ENCODE measurements at places on chromosomes 5 and 9.

- no peak for DNase-seq
Measured at GRCh38 chr9:76817489-76817888, 53.3 kb downstream of the PCA3 start.

DNA sequence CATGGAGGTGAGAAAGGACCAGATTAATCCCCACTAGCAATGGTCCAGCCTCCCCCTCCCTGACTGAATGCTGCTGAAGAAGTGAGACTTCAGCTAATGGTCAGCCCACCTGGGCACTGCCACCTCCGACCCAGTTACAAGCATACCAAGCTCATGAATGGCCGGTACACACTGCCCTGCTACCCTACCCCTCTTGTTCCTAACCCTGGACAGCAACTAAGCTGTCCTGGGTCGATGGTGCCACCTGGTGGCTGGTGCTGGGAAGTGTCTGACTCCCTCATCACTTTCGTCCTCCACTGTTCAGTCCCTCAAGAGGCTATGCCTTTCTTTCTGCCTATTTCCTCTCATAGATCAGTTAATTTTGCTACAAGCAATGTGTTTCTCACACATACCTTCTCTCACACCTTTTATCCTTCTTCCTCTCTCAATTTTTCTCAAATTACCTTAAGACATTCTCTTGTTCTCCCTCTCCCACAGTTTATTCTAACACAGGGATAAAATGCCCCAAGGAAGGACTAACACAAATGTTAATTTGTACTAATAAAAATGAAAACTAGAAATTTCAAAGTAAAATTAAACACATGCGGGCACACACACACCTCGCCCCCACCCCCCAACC, 42.4 kb downstream of the PAX5 start:
- peak; percentile 49 for DNase-seq

DNA sequence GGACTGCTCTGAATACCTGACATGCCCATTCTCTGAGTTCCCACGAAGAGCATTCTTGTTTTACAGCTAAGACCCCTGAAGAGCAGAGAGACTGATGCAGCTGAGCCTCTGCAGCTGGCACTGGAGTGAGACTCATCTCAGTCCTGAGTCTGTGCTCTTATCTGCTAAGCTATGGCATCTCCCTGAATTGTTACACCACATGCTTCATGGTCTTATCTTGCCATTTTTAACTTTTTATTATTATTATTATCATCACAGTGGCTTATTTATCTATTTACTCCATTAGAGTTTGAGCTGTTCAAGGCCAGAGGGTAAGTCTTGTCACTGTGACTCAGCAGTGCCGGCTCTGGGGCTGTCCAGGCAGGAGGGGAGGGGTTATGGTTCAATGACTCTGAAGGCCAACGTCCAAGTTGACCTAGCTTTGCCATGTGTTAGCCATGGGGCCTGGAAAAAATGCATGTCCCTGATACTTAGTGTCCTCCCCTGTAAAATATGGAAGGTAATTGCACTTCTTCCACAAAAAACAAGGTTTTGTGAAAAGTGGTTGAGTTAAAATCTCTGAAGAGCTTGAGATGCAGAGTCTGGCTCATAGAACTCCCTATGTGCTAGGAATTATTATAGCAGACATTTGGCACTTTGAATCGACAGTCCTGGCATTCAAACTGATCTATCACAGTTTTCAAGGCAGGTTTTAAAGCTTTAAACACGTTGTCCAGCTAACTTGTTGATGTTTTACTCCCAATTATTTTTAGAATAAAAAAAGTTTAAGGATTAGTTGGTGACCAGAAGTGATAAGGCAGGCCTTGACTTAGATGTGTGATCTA, 94.6 kb downstream of the ALDH1A1 start:
- DNase-seq = no peak

DNA sequence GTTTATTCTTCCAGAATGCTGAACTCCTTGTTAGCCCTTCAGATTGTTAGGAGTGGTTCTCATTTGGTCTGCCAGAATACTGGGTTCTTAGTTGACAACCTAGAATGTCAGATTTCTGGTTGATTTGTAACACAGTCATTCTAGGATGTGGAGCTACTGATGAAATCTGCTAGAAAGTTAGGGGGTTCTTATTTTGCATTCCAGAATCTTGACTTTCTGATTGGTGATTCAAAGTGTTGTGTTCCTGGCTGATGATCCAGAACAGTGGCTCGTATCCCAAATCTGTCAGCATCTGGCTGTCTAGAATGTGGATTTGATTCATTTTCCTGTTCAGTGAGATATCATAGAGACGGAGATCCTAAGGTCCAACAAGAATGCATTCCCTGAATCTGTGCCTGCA, 21.9 kb downstream of the PTGS1 start:
- no peak for DNase-seq

DNA sequence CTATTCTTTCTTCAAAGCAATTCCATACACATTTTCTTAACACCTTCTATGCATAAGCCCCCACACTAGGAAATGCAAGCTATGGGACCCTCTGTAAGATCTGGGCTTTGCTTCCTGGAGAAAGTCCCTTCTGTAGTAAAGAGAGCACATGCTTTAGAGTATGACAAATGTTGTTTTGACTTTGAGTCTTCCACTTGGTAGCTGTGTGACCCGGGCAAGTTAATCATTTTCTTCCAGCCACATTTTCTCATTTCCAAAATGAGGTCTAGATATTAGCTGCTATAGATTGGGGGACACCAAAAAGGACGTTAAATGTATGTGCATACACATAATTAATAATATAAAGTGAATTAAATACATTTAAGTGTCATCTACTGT, 334.0 kb downstream of the NFIB start:
- DNase-seq = no peak

GRCh38 chr9:8872802-8873201, 1073.2 kb upstream of the DMAC1 start:
- no peak for DNase-seq

DNA sequence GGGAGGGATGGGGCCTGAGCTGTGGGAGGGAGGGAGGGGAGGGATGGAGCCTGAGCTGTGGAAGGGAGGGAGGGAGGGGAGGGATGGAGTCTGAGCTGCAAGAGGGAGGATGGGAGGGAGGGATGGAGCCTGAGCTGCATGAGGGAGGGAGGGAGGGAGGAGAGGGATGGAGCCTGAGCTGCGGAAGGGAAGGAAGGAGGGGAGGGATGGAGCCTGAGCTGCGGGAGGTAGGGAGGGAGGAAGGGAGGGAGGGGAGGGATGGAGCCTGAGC, 124.0 kb upstream of the ERCC6L2 start:
- DNase-seq = no peak

DNA sequence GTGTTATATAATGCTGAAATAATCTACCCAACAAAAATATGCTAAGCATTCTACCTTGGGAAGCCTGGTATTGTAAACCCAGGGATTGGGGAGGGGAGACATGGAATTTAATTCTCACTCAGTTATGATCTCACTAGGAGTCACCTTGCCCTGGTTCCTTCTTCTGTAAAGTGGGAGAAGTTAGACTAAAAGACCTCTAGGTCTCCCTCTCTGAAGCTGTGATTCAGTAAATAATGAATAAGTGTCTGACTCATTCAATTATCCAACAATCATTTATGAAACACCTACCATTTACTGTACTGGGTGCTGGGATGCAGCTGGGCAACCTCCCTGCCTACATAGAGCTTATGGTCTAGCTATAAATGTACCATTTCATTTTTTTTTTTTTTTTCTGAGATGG, 20.2 kb upstream of the SPARC start:
- DNase-seq = no peak

DNA sequence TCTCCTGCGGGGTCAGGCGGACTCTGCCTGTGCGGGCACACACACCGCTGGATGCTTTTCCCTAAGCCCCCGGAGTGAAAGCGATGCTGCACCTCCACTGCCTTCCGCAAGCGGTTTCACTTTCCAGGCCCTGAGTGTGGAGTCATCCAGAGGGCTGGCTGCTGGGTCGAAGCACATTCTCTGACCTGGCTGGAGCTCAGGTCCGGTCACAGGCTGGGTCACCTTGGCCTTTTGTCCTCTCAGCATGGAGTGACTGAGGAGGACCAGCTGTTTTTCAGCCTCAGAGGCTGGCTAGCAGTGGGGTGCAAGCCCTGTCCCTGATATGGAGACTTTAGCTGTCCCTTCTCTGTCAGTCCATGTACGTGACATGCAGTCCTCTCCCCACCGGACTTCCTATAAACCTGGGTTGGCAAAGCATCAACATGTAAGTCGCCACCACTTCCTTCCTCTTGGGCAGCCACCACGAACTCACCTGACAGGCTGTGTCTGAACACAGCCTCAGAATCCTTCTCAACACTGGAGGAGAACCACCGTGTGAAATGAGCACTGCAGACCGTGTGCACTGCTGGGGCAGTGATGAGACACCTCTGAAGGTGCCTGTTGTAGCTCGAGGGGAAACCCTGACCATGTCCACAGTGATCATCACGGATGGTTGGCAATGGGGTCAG, 51.3 kb downstream of the GADD45G start:
- DNase-seq = no peak

DNA sequence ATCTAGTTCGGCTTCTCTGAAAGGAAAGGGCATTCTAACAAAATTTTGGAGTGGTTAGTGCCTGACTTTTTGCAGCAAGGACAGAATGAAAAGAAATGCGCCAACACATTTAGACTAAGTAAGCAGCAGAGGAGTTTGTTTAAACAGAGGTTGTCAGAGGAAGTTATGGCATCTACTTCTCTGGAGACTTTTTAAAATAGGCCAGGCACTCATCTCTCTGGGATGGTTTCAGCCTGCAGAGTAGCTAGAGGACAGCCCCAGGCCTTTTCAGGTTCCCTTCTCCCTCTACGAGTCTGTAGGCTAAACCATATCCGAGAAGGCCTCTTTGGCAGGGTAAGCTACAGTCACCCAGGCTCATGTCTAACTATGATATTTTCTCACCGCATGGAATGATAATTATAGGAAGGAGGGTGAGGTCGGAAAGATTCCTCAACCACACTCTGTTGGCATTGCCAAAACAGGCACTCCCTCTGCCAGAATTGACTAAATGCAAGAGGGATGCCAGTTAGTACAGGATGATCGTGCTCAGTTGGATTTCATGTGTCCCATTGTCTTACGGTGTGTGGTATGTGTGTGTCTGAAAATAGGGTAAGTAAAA, 1.4 kb upstream of the CTXN3 start:
- no peak for DNase-seq

DNA sequence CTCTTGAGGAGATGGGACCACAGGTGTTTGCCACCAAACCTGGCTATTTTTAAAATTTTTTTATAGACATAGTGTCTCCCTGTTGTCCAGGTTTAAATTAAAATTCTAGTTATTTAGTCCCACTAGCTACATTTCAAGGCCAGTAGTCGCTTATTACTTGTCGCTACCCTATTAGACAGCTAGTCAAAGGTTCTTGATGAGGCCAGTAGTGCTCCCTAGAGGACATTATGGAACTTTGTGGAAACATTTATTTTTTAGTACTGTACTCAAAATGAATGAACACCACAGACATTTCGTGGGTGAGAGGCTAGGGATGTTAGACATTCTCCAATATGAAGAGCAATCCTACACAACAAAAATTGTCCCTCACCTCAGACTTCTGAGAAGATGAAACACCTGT, 14.4 kb upstream of the GRXCR2 start:
- no peak for DNase-seq

- no peak for DNase-seq
Measured at GRCh38 chr5:76954383-76954763, 1.5 kb downstream of the CRHBP start.

GRCh38 chr5:149323621-149324205, 21.6 kb upstream of the GRPEL2 start:
- DNase-seq = no peak

- DNase-seq = peak; percentile 9
Measured at GRCh38 chr9:134344068-134344799, 18.0 kb downstream of the RXRA start.

DNA sequence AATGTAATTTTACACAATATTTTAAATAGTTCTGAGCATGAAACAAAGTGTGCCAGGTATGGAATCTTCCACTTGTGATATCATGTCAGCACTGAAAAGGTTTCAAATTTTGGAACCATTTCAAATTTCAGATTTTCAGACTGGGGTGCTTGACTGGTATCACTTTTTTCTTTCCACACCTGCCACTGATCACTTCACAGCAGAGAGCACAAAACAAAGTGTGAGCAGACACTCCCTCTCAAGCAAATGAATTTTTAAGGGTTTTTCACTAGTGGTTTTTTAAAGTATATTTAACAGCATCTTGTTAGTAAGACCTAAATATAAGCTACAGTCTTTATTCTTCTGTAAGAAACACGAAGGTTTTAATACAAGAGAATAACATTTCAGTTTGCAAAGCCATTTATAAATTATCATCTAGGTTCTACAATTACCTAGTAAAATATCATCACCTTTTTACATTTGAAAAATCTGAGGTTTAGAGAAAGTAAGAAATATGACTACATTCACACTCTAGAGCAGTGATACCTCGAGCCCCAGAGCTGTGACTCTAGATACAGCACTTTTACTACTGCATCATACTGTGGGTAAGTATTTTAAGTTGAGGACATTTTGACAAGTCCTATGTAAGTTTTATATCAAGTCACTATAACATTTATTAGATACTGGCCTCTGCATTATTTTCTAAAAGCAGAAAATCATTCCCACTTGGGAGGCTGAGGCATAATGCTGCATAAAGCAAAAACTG, 14.6 kb downstream of the GOLPH3 start:
- DNase-seq = no peak

- peak; percentile 78 for DNase-seq
Measured at GRCh38 chr9:89422151-89422975, 75.5 kb downstream of the SEMA4D start.

DNA sequence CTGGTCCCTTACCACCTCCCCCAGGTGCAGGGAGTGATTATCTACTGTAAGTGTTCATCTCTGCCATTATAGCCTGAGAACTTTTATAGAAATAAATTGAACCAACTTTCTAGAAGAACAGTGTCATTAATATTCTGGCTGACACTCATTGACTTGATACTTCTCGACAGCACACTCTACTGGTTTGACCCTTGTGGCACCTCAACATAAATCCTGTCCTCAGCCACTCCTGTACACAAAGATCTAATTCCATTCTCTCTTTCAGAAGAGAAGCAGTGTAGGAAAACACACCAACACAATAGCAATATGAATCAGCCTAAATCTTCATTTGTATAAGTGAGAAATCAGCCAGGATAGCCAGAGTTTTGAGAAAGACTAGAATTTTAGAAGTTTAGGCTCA, 417.7 kb downstream of the TAF11L14 start:
- DNase-seq = no peak

DNA sequence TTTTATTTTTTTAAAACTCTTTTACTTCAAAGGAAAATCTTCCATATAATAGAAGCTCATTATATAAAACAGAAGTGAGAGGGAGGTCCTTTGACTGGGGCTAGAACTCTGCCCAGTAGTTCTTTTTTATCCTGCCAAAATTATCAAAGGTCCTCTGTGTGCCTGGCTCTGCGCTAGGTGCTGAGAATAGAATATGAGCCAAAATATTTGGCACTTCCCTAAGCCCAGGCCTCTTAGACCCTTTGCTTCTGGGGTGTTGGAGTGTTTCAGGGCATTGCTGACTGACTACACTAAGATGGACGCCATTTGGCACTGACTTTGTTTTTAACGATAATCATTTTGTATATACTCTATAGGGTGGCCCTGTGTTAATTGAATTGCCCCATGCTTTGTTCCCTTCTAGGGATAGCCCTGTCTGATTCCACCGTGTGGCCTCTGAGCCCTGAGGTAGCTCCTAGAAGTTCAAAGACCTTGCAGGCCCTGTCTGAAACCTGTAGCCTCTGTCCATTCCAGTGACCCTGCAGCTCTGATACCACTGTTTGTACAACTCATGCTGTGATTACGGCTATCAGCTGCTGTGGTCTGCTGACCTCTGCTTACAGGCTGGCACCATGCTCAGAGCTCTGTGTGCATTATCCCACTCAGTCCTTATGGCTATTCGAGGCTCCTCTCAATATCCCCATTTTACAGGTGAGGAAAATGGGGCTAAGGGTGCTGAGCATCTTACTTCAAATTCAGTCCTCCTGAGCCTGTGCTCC, 84.3 kb upstream of the SHB start:
- no peak for DNase-seq
